ENCODE measurements at places on chromosomes 4 and X. TPM values are rescaled to one million over a fixed set of nuclear protein-coding genes. Genes with fewer than 3 reads are reported as not detected.

The GAGE12J gene
- not detected for polyA plus RNA-seq

The HTN1 gene
- polyA plus RNA-seq, result not detected

The IL13RA2 gene
- 0.83 TPM for polyA plus RNA-seq

The SHROOM2 gene
- polyA plus RNA-seq, result 20.7 TPM

The RIBC1 gene
- 3.9 TPM for polyA plus RNA-seq

The DIPK2B gene
- 9.6 TPM for polyA plus RNA-seq

The OTUD6A gene
- not detected for polyA plus RNA-seq

The ADH1B gene
- 25.9 TPM for polyA plus RNA-seq

The AMTN gene
- not detected for polyA plus RNA-seq

The PIR gene
- polyA plus RNA-seq, result 5.1 TPM

The FGF2 gene
- 8.2 TPM for polyA plus RNA-seq

The PDGFC gene
- 67.8 TPM for polyA plus RNA-seq

The CLDN34 gene
- not detected for polyA plus RNA-seq

The FAM200B gene
- 68.5 TPM for polyA plus RNA-seq

The DCAF8L1 gene
- not detected for polyA plus RNA-seq

The TBC1D9 gene
- 71.0 TPM for polyA plus RNA-seq

The GABRG1 gene
- polyA plus RNA-seq, result 0.46 TPM

The VCX3A gene
- polyA plus RNA-seq, result not detected

The DMD gene
- polyA plus RNA-seq, result 17.9 TPM

The TNMD gene
- 3.8 TPM for polyA plus RNA-seq

The CCDC149 gene
- 17.9 TPM for polyA plus RNA-seq

The CXCR3 gene
- 0.16 TPM for polyA plus RNA-seq

The GAB1 gene
- 53.9 TPM for polyA plus RNA-seq

The PNMA6A gene
- polyA plus RNA-seq, result 9.2 TPM

The NSUN7 gene
- polyA plus RNA-seq, result 13.0 TPM

The CMC4 gene
- 10.5 TPM for polyA plus RNA-seq

The GUCY1A1 gene
- polyA plus RNA-seq, result 88.2 TPM

The CFAP99 gene
- 0.64 TPM for polyA plus RNA-seq

The NAA11 gene
- not detected for polyA plus RNA-seq

The SOX3 gene
- polyA plus RNA-seq, result not detected

The PTTG2 gene
- not detected for polyA plus RNA-seq

The SLC6A14 gene
- polyA plus RNA-seq, result 0.10 TPM

The TLR6 gene
- polyA plus RNA-seq, result 0.67 TPM

The MBNL3 gene
- polyA plus RNA-seq, result 33.2 TPM

The FGD1 gene
- polyA plus RNA-seq, result 18.9 TPM

The STAP1 gene
- 0.17 TPM for polyA plus RNA-seq

The FMR1NB gene
- polyA plus RNA-seq, result not detected

The UBE2K gene
- polyA plus RNA-seq, result 110 TPM

The SLITRK4 gene
- polyA plus RNA-seq, result 14.3 TPM

The HOPX gene
- 17.7 TPM for polyA plus RNA-seq

The GPR143 gene
- 14.6 TPM for polyA plus RNA-seq

The OR13H1 gene
- polyA plus RNA-seq, result not detected

The ATP5ME gene
- polyA plus RNA-seq, result 274 TPM

The PNMA6F gene
- polyA plus RNA-seq, result 0.17 TPM

The CNKSR2 gene
- 1.5 TPM for polyA plus RNA-seq

The RNF175 gene
- 5.2 TPM for polyA plus RNA-seq

The OGT gene
- polyA plus RNA-seq, result 163 TPM

The CCSER1 gene
- 20.7 TPM for polyA plus RNA-seq

The XPNPEP2 gene
- 45.1 TPM for polyA plus RNA-seq

The UGT2B17 gene
- not detected for polyA plus RNA-seq

The ADAM29 gene
- not detected for polyA plus RNA-seq

The STPG2 gene
- 0.69 TPM for polyA plus RNA-seq

The NAP1L2 gene
- 2.3 TPM for polyA plus RNA-seq

The PCYT1B gene
- polyA plus RNA-seq, result 2.7 TPM

Data from right renal pelvis (tissue), 4 donors.